ENCODE measurements at places on chromosomes 2 and 18.
A peak's percentile ranks its signal among the peaks of the same experiment; 100 is the strongest.

DNA sequence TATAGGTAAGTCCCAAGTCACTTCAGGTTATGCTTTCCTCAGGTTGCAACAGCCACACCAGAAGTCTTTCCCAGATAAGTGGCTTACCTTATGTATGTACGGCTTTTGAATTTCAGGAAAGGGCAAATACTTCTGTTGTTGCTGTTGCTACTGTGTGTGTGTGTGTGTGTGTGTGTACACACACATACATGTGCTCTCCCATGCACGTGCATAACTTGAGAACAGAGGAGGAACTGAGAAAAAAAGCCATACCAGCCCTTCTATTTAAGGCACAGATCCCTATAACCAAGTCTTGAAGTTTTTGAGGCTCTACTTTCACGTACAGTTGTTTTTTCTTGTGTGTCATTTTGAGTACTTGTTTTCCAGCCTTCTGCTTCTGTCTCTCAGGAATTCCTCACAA is 62.4 kb downstream of the WDPCP start:
- DNase-seq: no peak

- no peak for DNase-seq
These were observed 41.1 kb downstream of the FAM124B start for GRCh38 chr2:224360801-224361251.

DNA sequence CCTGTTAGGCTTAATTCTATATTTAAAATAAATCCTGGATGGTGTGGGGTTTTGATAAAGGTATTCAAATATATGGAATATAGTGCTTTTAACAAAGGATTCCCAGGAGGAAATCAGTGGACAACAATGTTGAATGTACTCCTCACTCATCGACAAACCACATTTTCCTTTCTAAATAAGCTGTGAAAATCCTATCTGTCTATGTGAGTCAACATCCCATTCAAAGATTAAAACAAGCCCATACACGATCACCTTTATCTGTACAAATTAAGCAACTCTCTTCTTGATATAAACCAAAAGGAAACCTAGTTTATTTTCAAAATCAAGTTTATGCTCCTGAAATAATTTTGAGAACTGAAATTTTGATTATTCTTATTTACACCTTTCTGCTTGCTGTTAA is 153.4 kb downstream of the ERBB4 start:
- DNase-seq: no peak

DNA sequence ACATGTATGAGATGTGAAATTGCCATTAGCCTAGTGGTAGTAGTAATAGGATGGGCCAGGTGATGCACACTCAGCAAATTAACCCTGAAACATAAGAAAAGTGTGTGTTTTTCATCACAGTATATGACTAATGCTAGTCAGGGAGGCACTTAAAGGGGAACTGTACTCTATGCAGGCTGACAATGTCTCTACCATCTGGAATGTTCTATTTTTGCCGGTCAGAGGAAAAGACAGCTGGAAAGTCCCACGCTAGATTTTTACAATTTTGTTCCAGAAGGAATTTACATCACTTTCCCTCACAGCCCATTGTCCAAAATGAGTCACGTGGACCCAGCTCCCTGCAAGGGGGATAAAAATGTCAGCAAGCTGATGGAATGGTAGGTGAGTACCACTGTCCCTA is 746.3 kb upstream of the CHAC2 start:
- no peak for DNase-seq

- DNase-seq: peak; percentile 78
These were observed 2.9 kb upstream of the ATOH8 start for GRCh38 chr2:85750587-85751575.

DNA sequence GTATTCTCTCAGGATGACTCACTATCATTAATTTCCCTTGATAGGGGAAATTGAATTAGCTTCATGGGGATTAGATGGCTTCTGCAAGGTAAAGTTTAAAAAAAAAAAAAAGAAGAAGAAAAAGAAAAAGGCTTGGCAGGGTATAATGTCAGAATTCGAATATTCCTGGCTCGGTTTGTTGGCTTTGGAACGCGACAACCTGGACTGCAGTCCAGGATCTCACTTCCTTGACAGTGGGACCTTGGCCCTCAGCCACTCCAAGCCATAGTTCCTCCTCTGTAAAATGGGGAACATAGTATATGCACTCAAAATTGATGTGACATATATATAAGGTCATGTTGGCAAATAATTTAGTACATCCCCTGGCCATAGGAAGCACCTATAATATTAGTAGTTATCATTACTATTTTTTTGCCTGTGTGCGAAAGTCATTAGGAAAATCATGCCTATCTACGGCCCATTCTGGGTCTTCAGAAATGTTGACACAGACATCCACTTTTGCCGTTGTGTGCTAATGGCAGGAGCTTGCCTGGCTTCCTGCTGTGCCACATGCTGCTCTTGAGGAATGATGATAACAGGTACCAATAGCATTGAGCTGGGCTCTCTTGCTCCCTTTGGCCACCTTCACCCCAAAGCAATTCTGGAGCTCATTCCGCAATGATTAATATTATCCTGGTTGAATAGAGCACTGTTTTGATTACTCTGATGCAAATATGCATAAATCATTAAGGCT is 97.9 kb downstream of the MTCL1 start:
- DNase-seq: no peak

- DNase-seq: no peak
These were observed 33.1 kb upstream of the NPC1 start for GRCh38 chr18:23619388-23619881.

- no peak for DNase-seq
These were observed 89.7 kb downstream of the ICOS start for GRCh38 chr2:204026294-204026693.

GRCh38 chr2:240584486-240585031 is 2.0 kb upstream of the CAPN10 start:
- DNase-seq: no peak

DNA sequence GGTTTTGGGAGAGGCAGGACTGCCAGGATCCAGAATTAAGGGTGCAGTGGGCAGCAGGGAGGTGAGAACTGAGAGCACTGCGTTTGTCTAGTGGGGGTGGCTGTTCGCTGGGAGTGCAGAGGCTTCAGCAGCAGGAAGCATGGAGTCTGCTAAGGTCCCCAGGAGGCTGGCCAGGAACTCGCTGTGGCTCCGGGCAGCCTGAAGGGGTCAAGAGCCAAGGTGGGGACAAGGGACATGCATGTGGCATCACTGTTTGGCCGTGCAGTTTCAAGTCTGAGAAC is 43.2 kb upstream of the SEMA4C start:
- DNase-seq: no peak

DNA sequence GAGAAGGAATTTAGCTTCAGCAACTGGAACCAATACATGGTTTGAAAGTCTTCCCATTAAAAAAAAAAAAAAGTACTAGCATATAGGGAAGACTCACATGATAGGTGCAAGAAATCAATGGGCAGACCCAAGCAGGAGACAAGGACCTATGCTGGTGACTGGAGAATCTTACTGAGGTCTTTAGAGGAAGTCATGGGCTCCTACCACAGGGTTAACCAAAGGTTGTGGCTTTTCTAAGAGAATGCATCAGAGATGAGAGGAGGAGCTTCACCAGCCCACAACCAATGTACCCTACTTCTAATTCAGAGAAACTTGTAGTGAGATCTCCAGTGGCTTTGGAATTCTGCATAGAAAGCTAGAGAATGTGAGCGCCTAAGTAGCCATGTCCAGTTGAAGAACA is 207.4 kb downstream of the NCKAP5 start:
- no peak for DNase-seq

- no peak for DNase-seq
These were observed 93.3 kb downstream of the CTAGE1 start for GRCh38 chr18:22324191-22325131.

DNA sequence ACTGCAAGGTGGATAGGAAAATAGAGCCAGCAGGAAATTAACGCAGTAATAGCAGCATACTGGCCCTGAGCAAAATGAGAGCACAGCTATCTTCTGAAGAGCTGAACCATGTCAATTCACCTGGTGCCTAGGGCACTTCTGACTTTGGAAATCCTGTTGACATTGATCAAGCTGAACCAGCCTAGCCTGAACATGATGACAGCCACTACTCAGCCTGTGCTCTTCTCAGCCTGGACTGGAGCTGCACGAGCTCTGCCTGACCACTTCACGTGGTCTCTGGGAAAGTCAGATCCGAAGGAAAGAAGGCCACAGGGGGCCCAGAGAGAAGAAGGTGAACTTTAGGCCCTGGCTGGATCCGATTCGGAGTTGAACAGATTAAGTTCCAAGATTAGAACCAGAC is 421.9 kb downstream of the LPIN1 start:
- no peak for DNase-seq

- DNase-seq: no peak
These were observed 67.9 kb upstream of the PIK3C3 start for GRCh38 chr18:41887100-41887499.

DNA sequence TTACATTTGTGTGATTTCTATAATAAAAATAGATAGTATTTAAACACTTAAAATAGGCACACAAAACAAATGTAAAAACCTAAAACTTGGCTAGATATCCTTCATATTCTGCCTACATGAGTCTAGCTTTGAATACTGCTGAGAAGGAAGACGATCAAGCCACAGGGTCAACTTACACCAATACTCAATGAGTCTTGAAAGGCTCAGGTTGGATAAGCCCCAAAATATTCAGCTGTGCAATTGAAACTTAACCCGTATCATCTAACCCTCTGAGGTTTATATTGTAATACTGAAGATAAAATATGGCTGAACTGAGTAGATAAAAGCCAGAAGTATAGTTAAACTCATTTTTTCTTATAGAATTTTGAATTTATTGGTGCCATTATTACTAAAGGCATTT is 313.0 kb upstream of the NRXN1 start:
- DNase-seq: no peak

DNA sequence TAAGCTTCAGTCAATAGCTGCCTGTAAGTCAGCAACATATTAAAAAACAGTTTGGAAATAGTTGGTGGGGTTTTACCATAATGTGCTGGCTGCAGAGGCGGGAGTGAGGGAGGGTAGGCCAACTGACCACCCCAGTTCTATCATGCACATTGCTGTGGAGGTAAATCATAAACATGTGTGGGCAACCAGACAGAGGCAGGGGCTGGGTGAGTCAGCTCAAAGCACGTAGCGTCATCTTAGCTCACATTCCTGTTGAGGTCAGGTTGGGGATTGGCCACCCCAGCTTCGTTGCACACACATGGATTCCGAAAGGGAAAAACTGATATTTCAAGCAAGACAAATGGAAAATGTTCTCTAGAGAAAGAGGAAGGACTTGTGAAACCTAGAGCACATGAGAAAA is 19.5 kb downstream of the GPR45 start:
- no peak for DNase-seq

DNA sequence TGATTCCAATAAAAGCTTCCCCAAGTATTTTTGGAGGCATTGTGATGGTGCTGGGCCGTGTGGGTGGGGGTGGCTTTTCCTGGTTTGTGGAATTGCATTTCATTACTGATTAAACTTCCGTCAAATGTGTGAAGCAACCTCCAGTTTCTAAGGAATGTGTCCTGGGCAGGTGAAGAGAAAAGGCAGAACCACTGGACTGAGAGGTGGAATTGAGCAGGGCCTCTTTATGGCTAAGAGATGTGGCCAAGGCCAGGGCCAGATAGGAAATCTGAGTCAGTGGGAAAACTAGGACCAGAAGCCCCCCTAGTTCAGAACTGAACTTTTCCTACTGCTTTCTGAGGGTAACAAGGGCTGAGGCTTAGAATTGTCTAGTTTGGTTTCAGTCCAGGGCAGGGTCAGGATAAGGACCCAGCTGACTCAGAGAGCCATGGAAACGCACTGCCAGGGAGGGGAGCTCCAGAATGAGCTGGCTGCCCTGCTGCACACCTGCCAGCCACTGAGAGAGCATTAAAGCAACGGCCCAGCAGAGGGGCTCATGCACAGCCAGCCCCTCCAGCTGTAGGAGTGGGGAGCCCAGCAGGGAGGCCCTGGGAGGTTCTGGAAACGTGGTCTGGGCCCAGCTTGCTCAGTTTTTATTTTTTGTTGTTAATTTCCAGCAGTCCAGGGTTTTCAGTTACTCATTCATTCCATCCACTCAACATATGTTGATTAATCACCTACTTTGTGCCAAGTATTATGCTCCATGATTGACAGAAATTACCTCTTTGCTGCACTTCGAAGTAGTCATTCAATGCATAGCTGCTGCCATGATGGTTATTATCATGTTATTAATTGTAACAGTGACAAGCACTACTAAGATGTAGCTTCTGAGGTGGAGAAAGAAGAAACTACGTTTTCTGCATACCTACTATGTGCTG is 156.1 kb downstream of the MSH2 start:
- no peak for DNase-seq

DNA sequence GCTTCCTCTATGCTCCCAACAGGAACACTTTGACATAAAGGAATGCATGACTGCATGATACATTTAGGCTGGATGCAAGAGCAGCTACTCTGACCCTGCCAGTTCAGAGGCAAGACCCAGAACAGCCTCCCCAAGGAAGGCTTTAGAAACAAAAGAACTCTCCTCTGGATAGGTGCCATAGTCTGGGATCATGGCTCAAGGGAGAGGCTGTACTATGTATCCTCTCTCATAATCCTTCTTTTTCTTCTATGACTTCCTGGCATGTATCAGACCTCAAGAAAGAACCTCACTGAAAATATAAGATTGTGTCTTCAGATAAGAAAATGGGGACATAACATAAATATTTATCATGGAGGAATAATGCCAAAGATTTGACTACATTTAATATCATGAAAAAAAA is 194.0 kb upstream of the LYPD1 start:
- DNase-seq: no peak

DNA sequence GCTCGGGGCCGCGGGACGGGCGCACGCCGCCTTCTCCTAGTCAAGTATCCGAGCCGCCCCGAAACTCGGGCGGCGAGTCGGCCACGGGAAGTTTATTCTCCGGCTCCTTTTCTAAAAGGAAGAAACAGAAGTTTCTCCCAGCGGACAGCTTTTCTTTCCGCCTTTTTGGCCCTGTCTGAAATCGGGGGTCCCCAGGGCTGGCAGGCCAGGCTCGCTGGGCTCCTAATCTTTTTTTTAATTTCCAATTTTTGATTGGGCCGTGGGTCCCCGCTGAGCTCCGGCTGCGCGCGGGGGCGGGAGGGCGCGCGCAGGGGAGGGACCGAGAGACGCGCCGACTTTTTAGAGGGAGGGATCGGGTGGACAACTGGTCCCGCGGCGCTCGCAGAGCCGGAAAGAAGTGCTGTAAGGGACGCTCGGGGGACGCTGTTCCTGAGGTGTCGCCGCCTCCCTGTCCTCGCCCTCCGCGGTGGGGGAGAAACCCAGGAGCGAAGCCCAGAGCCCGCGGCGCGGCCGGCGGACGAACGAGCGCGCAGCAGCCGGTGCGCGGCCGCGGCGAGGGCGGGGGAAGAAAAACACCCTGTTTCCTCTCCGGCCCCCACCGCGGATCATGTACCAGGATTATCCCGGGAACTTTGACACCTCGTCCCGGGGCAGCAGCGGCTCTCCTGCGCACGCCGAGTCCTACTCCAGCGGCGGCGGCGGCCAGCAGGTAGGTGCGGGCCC is 617 bp downstream of the FOSL2 start:
- DNase-seq: peak; percentile 84

GRCh38 chr2:182379241-182379640 is 47.6 kb downstream of the PDE1A start:
- no peak for DNase-seq

Measured in activated effector memory CD4-positive, alpha-beta T cell treated with anti-CD3 and anti-CD28 coated beads, Interleukin-2, amount 50 U/mL, for 16 hours (primary cell).